Cerebellar nuclear complex (tissue), 1 donor: ENCODE measurements at places on chromosomes 16 and 17.

- DNase-seq: no peak
These were observed 46.3 kb downstream of the PRKCA start for GRCh38 chr17:66348584-66349165.

- DNase-seq: no peak
These were observed 55.3 kb upstream of the MTSS2 start for GRCh38 chr16:70740914-70741782.

DNA sequence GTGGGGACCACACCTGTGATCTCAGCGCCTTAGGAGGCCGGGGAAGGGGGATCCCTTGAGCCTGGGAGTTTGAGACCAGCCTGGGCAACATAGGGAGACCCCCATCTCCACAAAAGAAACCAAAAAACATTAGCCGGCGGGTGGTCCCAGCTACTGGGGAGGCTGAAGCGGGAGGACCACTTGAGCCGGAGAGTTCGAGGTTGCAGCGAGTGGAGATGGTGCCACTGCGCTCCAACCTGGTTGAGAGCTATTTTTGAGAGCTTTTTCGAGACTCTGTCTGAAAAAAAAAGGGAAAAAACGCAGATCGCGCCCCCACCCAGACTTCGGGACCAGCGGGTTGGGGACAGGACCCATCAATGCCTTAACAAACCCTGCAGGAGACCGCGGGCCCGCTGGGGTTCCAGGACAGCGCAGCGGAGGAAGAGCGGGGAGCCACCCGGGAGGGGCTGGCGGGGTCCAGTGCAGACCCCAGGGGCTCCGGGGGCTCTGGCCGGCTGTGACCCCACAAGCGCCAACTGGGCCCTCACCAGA is 762 bp upstream of the BAIAP3 start:
- no peak for DNase-seq

GRCh38 chr16:11180489-11180888 is 75.5 kb downstream of the SOCS1 start:
- no peak for DNase-seq

DNA sequence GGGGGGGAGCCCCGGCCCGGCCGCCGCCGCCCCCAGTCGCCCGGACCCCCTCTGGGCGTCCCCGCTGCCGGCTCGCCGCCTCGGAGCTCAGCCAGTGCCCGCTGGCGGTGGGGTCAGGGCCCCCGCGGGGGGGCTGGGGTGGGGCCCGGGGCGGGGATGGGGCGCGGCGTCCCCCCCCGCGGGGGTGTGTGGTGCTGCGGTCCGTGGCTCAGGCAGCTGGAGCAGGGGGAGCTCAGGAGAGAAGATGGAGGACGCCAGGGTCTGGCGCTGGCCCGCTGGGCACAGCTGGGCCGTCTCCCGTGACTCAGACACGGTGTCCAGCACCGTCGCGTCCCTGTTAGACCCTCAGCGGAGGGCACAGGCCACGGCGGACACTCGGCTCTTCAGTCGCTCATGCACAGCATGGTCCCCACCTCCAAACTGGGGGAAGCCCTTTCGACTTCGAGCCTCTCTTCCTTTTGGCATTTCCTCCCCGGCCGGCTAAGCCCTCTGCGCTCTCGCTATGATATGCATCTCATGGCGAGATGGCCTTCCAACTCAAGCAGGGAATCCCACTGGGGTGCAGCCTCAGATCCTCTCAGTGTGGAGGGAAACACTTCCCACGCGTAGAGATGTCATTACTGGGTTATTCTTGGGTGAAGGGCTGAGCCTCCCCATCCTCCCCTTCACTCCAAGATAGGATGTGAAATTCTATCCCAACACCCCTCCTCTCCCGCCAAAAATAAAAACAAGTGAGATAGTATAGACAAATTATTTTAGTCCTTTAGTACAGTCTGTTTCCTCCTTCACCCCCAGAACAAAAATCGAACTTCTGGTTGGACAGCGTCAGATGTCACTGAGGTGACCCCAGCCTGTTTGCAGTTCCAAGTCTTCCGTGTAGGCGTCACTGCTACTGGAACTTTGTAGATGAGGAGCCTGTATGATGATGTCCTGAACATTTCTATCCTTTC is 522 bp upstream of the VEZF1 start:
- DNase-seq: no peak

GRCh38 chr17:40242774-40243173 is 23.7 kb downstream of the WIPF2 start:
- no peak for DNase-seq
